ENCODE measurements at places on chromosomes 1 and 21.

DNA sequence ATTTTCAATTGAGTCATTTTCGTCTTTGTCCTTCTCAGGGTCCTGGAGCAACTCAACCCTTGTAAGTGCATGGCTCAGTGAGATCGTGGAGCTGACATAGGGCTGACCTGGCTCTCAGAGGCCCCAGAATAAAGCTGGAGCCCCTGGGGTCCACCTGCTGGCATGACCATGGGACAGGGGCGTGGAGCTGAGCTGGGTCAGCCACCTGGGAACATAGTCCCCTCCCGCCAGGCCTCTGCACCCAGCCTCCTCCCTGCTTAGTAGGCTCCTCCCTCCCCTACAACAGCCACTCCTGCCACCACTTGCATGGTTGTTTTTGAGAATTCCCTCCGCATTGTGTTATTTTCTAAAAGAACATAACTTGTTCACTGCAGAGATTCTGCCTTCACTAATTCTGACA lies 3.1 kb upstream of the RIPK4 start:
- DNase-seq: no peak

DNA sequence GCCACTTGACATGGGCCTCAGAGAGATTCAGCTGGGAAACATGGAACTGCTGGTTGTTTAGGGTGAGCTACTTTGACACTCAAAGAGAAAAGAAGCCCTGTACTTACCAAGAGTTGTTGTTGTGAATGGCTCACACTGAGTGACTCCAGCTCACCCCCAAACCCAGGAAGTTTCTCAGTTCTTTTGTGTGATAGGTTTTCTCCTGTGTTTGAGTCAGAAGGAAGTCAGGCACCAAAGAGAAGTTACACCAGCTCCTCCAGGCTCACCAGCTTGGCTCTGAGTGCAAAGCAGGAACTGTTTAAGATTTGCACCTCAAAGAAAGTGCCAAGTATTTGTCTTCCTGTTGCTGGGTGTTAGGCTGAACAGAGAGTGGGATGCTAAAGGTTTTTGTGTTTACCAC lies 111.2 kb upstream of the PROX1 start:
- no peak for DNase-seq

GRCh38 chr1:66069976-66070876 lies 277.5 kb downstream of the PDE4B start:
- DNase-seq: no peak

DNA sequence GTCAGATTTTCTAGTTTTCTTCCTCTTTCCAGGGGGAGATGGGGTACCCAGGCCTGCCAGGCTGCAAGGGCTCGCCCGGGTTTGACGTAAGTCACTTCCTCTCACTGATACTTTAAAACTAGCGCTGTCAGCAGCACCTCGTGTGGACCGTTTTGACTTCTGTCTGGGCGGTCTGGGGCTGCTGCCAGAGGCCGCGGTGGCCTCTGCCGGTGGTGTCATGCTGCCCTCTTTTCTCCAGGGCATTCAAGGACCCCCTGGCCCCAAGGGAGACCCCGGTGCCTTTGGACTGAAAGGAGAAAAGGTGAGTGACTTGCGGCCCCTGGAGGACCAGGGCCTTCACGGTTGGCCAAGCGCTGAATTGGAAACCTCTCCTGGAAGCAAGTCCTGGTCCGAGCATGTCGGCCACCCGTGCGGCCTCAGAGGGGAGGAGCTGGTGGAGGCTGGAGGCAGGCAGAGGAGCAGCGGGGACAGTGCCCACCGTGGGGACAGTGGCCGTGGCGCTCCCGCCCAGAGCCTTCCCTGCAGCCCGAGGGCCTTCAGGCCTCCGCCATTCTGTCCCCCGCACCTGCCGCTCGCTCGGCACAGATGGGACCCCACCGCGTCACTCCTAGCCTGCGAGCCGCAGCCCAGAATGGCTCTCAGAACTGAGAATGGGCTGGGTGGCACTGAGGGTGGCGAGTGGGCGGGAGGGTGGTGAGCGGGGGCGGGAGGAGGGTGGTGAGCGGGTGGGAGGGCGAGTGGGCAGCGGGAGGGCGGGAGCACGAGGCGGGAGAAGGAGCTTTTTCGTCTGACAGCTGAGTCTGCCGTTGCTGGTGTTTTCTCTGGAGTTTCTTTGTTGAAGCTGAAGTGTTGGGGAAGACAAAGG lies 9.4 kb downstream of the COL6A1 start:
- DNase-seq: no peak

GRCh38 chr21:42291751-42292562 lies 23.3 kb downstream of the TFF3 start:
- DNase-seq: no peak

DNA sequence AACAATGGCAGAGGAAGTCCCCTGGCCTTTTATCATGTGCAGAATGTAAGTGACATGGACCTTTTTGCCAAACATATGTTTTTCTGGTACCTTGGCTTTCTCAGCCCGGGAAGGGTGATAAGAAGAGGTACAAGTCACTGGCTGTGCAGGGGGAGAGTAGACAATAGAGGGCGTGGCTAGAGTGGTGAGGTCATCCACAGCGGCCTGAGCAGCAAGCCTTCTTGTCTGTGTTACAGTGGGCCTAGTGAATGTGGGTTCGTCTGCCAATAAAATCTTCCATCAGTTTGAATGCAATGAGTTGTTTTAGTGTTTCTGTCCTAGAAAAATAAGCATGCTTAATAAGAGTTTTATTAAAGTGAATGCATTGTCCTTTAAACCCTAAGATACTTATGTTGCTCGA lies 59.0 kb upstream of the PGD start:
- DNase-seq: no peak

DNA sequence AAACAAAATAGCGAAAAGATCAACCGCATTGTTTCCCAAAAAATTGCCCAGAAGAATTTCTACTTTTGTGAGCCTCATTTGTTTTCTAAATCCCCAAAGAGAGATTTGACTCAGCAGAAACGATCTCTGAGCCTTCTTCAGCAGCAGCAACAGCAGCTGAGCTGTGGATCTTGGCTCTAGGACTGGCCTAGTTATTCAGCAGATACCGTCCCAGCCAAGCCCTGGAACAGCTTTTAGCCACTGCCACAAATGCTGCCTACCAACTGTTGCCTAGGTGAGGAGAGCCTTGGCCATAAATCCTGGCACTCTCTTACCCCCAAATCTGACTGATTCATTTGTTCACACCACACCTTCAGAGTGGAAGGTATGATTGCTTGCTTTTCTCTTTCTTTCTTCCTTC lies 320.1 kb downstream of the TGFB2 start:
- DNase-seq: no peak

GRCh38 chr1:186634511-186634910 lies 45.7 kb downstream of the PTGS2 start:
- no peak for DNase-seq

DNA sequence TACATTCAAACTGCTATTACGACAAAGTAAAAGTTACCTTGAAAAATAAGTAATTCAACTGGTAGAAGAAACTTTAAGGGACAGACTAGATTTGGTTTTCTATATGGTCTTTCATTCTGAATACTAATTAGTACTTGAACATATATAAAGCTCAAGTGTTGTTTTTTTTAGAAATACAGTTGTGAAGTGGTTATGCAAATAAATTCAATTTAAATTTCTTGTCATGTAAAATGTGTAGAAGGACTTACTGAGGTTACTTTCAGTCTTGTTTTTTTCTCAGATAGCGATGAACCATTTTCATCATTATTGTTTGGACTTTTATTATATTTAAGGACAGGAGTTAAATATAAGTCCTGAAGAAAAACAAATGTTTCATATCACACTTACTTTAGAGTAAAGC lies 24.4 kb downstream of the HS2ST1 start:
- DNase-seq: no peak

All from amniotic stem cell (primary cell).